Naive thymus-derived CD4-positive, alpha-beta T cell (primary cell): ENCODE measurements at places on chromosomes 1 and 21.

DNA sequence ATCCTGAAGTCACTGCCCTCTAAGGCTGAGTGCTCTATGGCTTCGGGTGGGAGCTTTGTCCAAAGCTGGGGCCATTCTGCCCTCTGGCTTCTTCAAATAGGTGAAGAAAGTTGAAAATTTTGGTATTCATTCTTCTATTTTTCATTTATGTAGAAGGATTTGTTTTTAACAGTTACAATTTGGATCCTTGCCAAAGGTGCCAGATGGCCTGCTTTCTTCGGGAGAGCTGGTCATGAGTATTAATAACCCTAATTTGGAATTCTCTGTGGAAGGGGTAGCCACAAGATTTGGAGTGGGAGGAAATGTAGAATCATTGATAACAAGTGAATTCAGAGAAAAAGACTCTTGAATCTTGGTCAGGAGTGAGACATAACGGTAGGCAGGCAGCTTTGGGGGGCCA, 370.4 kb upstream of the ST6GALNAC5 start:
- no peaks in the 10 kb centered on the region for H3K36me3 ChIP-seq
- peaks cover 8% of the 10 kb centered on the region for H3K4me1 ChIP-seq
- H3K27me3 ChIP-seq = no peaks in the 10 kb centered on the region
- no peak overlapping the region for H3K4me3 ChIP-seq
- no peak for DNase-seq

DNA sequence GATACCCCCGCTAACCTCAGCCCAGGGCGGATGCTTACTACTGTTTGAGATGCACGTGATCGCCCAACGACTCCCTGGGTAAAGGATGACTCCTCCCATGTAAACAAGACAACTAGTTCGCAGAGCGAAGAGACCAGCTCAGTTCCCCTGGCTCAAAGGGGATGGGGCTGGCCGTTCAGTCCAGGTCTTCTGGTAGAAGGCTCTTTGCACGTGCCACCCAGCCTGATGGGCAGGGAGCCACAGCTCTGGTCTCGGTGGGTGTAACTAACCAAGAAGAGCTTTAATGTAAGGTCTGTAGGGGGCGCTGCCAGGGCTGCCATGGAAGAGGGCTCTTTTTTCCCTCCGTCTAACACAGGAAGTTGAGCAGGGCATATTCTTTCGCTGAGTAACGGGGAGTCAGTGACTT, 49.4 kb upstream of the PARP1 start:
- DNase-seq = peak; percentile 32
- no peaks in the 10 kb centered on the region for H3K27me3 ChIP-seq
- H3K4me1 ChIP-seq = peaks cover 7% of the 10 kb centered on the region
- no peaks in the 10 kb centered on the region for H3K36me3 ChIP-seq
- H3K4me3 ChIP-seq = peak overlapping the region; percentile 54

DNA sequence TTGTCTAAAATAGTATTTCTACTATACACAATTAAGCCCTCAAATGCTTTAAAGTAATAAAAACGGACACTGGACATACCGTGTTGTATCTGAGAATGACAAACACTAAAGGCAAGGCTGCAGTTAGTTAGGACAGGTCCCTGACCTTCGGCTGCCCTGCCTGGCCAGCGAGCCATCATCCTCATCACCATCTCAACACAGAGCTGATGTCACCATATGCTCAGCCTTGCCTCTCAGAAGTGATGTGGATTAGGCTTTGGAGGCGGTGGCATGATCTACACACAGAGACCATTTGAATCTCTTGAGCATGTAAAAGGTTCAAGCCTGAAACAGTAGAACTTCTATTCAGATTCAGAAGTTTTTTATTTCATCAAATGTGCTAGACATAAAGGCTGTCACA, 244.7 kb downstream of the SDCCAG8 start:
- no peaks in the 10 kb centered on the region for H3K4me1 ChIP-seq
- no peak overlapping the region for H3K4me3 ChIP-seq
- H3K27ac ChIP-seq = no peak overlapping the region
- H3K36me3 ChIP-seq = no peaks in the 10 kb centered on the region

DNA sequence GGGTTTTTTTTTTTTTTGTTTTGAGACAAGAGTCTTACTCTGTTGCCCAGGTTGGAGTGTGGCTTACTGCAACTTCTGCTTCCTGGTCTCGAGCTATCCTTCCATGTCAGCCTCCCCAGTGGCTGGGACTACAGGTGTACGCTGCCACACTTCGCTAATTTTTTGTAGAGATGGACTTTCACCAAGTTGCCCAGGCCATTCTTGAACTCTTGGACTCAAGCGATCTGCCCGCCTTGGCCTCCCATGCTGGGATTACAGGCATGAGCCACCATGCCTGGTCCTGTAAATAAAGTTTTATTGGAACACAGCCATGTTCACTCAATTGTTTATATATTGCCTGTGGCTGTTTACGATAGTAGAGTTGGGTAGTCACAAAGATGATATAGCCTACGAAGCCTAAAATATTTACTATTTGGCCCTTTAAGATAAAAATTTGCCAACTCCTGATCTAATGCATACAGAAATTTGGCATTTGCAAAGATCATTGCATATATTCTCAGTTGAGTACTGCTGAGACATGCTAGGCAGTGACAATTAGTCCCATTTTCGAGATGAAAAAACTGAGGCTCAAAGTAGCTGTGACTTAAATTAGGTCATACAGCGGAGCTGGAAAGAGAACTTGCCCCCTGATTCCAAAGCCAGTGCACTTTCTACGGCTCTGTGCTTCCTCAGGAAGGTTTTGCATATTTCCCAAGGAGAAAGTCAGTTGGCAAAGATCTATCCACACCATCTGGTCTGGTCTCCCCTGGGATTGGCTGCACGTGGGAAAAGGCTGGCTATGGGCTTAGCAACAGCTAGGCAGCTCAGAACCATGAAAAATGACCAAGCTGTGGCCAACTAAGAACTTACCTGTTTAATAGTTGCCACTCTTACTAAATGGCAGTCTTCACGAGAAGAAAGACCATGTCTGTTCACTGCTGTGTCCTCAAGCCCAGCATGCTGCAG, 19.4 kb downstream of the MECR start:
- no peaks in the 10 kb centered on the region for H3K27me3 ChIP-seq
- H3K4me1 ChIP-seq = no peaks in the 10 kb centered on the region
- H3K36me3 ChIP-seq = peaks cover 56% of the 10 kb centered on the region
- H3K4me3 ChIP-seq = no peak overlapping the region
- no peak overlapping the region for H3K27ac ChIP-seq

GRCh38 chr1:174988986-174989385, 10.8 kb upstream of the CACYBP start:
- no peaks in the 10 kb centered on the region for H3K27me3 ChIP-seq
- H3K4me3 ChIP-seq = no peak overlapping the region
- no peak for DNase-seq

GRCh38 chr1:208291923-208292711, 47.9 kb upstream of the PLXNA2 start:
- no peak for DNase-seq
- no peak overlapping the region for H3K27ac ChIP-seq
- no peaks in the 10 kb centered on the region for H3K36me3 ChIP-seq
- H3K4me3 ChIP-seq = no peak overlapping the region
- no peaks in the 10 kb centered on the region for H3K4me1 ChIP-seq

DNA sequence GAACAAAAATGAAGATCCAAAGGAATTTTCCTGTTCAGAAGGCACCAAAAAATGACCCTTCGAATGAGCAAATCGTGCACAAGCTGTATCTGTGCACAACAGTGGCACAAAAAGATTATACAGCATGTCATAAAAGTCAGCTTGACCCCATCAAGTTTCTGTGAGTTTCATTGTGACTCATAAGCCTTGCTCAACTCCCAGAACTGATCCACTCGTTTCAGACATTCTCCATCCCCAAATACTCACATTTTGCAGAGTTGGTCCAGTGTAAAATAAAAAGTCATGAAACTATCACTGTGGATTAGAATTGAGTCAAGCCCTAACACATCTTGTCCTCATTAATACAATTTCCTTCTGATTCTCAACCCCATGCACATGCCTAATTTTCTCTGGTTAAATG, 174.7 kb upstream of the PKN2 start:
- H3K27ac ChIP-seq = no peak overlapping the region
- no peak overlapping the region for H3K4me3 ChIP-seq
- H3K36me3 ChIP-seq = no peaks in the 10 kb centered on the region
- H3K4me1 ChIP-seq = no peaks in the 10 kb centered on the region
- H3K27me3 ChIP-seq = no peaks in the 10 kb centered on the region

DNA sequence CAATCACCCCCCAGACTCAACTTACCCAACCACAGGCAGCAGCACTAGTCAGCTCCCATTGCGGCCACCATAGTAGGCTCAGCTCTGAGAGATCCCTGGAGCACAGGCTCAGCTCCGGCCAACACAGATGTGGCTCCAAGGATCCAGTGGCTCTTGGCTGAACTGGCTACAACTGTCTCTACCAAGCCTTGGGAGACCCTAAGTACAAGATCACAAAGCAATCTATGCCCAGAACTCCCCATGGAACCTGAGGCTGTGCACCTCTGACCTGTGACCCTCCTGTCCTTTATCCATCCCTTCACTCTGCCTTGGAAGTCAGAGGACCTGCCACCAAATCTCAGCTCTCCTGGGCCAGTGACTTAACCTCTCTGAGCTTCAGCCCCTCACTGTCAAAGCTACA, 61.8 kb upstream of the GJB5 start:
- no peaks in the 10 kb centered on the region for H3K4me1 ChIP-seq
- no peak overlapping the region for H3K4me3 ChIP-seq
- no peaks in the 10 kb centered on the region for H3K27me3 ChIP-seq
- DNase-seq = no peak
- H3K27ac ChIP-seq = no peak overlapping the region
- no peaks in the 10 kb centered on the region for H3K36me3 ChIP-seq

GRCh38 chr1:150082494-150082893, 14.9 kb downstream of the VPS45 start:
- H3K27me3 ChIP-seq = no peaks in the 10 kb centered on the region
- no peak overlapping the region for H3K27ac ChIP-seq
- DNase-seq = no peak
- H3K4me3 ChIP-seq = no peak overlapping the region
- no peaks in the 10 kb centered on the region for H3K4me1 ChIP-seq

- no peak overlapping the region for H3K4me3 ChIP-seq
- no peaks in the 10 kb centered on the region for H3K36me3 ChIP-seq
- H3K27ac ChIP-seq = no peak overlapping the region
- no peaks in the 10 kb centered on the region for H3K27me3 ChIP-seq
- no peak for DNase-seq
- no peaks in the 10 kb centered on the region for H3K4me1 ChIP-seq
Measured at GRCh38 chr1:151635479-151636072, 23.7 kb downstream of the SNX27 start.

DNA sequence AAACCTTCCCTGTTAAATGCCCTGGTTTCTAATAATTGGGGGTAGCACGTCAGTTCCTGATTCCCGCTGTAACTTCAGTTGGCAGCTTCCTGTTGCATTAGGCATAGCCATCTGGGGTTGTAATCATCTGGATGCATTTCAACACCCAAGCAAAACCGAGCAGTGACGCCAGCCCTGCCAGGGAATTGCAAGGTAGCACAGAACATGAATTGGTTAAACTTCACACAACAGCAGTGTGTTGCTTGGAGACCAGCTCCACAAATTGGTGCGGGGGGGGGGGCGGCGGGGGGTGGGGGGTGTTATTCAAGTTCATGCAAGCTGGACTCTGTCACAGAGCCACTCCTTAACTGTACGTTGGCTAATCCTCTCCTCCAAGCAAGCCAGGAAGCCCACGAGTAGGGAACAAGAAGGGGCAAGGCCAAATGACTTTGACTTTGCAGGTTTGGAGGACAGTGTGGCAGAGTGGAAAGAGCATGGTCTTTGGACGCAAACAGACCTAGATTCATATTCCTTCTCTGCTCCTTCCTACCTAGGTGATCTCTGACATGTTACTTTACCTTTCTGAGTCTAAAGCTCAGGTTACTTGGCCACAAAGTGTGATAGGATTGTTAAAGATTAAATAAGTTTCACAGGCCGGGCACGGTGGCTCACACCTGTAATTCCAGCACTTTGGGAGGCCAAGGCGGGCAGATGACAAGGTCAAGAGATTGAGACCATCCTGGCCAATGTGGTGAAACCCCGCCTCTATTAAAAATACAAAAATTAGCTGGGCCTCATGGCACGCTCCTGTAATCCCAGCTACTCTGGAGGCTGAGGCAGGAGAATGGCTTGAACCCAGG, 4.7 kb downstream of the LAX1 start:
- no peak for DNase-seq
- peaks cover 17% of the 10 kb centered on the region for H3K36me3 ChIP-seq
- H3K27ac ChIP-seq = no peak overlapping the region
- H3K4me3 ChIP-seq = no peak overlapping the region
- peaks cover 21% of the 10 kb centered on the region for H3K4me1 ChIP-seq
- no peaks in the 10 kb centered on the region for H3K27me3 ChIP-seq

GRCh38 chr1:185990565-185990964, 256.4 kb downstream of the HMCN1 start:
- no peaks in the 10 kb centered on the region for H3K36me3 ChIP-seq
- no peak overlapping the region for H3K4me3 ChIP-seq
- DNase-seq = no peak
- no peak overlapping the region for H3K27ac ChIP-seq
- no peaks in the 10 kb centered on the region for H3K4me1 ChIP-seq

DNA sequence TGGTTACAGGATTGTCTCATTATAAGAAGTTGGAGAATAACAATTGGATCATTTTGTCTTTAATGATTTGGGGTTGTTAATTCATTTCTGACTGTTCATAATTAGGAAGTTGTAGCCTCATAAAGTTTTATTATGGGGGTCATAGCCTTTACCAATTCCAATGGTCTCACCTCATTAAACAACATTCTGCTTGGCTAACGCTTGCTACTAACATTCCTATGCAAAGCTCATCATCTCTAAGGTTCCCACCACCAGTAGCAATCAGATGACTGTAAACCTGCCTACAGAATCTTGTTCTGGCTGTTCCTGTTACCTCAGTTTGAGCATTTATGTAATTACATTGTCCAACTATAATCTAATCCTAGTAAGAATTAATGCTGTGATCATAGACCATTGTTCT, 60.2 kb downstream of the ODF2L start:
- no peaks in the 10 kb centered on the region for H3K36me3 ChIP-seq
- no peak overlapping the region for H3K27ac ChIP-seq
- DNase-seq = no peak
- H3K27me3 ChIP-seq = no peaks in the 10 kb centered on the region
- no peak overlapping the region for H3K4me3 ChIP-seq

GRCh38 chr1:165873481-165873880, 46.1 kb downstream of the UCK2 start:
- H3K27ac ChIP-seq = no peak overlapping the region
- no peak overlapping the region for H3K4me3 ChIP-seq
- peaks cover 28% of the 10 kb centered on the region for H3K4me1 ChIP-seq

DNA sequence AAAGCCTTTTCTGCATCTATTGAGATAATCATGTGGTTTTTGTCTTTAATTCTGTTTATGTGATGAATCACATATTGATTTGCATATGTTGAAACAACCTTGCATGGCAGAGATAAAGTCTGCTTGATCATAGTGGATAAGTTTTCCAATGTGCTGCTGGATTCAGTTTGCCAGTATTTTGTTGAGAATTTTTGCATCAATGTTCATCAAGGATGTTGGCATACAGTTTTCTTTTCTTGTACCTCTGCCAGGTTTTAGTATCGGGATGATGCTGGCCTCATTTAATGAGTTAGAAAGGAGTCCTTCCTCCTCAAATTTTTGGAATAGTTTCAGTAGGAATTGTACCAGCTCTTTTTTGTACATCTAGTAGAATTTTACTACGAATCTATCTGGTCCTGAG, 55.0 kb downstream of the COL24A1 start:
- DNase-seq = no peak
- H3K4me3 ChIP-seq = no peak overlapping the region
- no peaks in the 10 kb centered on the region for H3K27me3 ChIP-seq
- H3K27ac ChIP-seq = no peak overlapping the region
- H3K36me3 ChIP-seq = no peaks in the 10 kb centered on the region
- H3K4me1 ChIP-seq = no peaks in the 10 kb centered on the region
